ENCODE measurements at places on chromosomes 6 and 20.

- no peak for DNase-seq
- H3K27me3 ChIP-seq = no peaks in the 10 kb centered on the region
- no peak overlapping the region for H3K4me3 ChIP-seq
- H3K36me3 ChIP-seq = no peaks in the 10 kb centered on the region
- no peak overlapping the region for H3K27ac ChIP-seq
These were observed 170.6 kb downstream of the IBTK start for GRCh38 chr6:82076916-82077315.

GRCh38 chr20:5374171-5374570 is 57.4 kb upstream of the PROKR2 start:
- no peak overlapping the region for H3K4me3 ChIP-seq
- H3K27ac ChIP-seq = no peak overlapping the region
- DNase-seq = no peak
- H3K36me3 ChIP-seq = no peaks in the 10 kb centered on the region

GRCh38 chr6:16688436-16688835 is 72.8 kb downstream of the ATXN1 start:
- peak overlapping the region; percentile 66 for H3K4me3 ChIP-seq
- no peak for DNase-seq
- no peaks in the 10 kb centered on the region for H3K27me3 ChIP-seq
- H3K4me1 ChIP-seq = peaks cover 94% of the 10 kb centered on the region

- H3K27me3 ChIP-seq = no peaks in the 10 kb centered on the region
- no peak for DNase-seq
These were observed 96.0 kb downstream of the ADTRP start for GRCh38 chr6:11682561-11682975.

DNA sequence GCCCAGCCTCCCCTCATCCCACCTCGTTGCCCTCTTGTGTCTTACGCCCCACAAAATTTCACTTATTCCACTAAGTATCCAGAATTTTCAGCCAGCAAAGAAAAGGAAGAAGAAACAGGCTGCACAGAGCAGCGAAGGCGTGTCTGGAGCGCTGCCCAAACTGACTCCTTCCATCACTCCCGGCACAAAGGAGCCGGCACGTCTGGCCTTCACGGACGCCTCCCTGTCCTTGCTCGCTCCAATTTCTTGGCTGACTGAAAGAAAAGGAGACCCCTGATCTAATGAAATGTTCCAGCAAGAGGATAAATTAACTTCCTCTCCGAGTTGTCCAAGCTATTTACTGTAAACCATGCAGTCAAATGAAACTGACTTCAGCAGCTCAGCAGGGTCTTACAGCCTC is 152.3 kb upstream of the CDH4 start:
- H3K4me3 ChIP-seq = no peak overlapping the region
- no peak for DNase-seq
- H3K36me3 ChIP-seq = no peaks in the 10 kb centered on the region
- H3K4me1 ChIP-seq = no peaks in the 10 kb centered on the region
- no peak overlapping the region for H3K27ac ChIP-seq

DNA sequence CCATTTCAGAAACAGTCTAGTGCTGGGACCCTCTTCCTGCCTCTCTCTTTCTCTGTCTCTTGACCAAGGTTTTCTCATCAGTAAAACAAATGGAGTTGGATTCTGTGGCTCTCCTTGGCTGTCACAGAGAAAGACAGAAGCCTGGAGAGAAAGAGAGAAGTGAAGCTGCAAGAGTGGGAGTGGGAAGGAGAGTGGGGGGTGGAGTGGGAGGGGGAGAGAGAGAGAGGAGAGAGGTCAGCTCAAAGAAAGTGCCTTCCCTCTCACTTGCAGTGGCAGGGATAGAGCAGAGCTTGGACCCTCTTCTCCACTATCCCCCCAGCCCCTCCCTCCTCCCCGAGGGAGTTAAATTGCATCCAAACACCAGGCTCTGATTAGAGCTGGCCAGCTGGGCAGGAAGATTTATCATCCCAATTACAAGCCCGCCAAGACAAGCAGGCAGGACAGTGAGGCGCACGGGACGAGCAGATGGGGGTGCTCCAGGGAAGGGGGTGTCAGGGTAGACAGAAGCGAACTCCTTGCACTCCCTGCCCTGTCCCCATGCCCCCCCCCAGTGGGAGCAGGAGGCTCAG is 74.3 kb downstream of the CD40 start:
- DNase-seq = no peak
- H3K27ac ChIP-seq = no peak overlapping the region
- no peaks in the 10 kb centered on the region for H3K4me1 ChIP-seq
- H3K27me3 ChIP-seq = peaks cover 13% of the 10 kb centered on the region
- no peak overlapping the region for H3K4me3 ChIP-seq

DNA sequence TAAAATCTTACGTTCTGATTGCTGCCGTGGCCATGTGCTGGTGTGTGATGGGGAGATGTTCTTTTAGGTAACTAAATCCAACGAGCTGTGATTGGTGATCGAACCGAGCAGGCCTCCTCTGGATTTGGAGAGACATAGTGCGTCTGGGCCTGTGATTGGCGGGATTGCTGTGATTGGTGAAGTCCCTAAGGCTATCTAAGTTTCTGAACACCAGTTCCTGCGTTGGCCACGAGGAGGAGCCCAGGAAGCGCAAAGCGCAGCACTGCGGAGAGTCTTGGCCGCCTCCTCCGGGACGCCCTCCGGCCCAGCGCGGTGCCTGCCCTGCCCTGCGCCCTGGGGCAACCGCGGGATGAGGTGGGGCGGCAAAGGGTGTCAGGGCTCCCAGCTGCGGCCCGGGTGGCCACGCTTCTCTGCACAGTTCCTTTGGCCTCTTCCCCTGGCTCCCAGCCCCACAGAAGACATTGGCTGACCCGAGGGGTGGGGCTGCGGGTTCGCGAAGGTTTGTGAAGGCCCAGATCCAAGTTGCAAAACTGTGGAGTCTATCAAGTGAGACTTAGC is 33.0 kb downstream of the HNF4A start:
- H3K4me3 ChIP-seq = no peak overlapping the region
- no peak overlapping the region for H3K27ac ChIP-seq

- H3K27me3 ChIP-seq = no peaks in the 10 kb centered on the region
- H3K4me3 ChIP-seq = no peak overlapping the region
- no peak for DNase-seq
- H3K4me1 ChIP-seq = no peaks in the 10 kb centered on the region
- no peaks in the 10 kb centered on the region for H3K36me3 ChIP-seq
- no peak overlapping the region for H3K27ac ChIP-seq
These were observed 132.6 kb upstream of the MTHFD1L start for GRCh38 chr6:150732765-150733539.

GRCh38 chr6:65157025-65157424 is 550.0 kb downstream of the EYS start:
- DNase-seq = no peak
- no peaks in the 10 kb centered on the region for H3K27me3 ChIP-seq
- no peak overlapping the region for H3K4me3 ChIP-seq
- H3K36me3 ChIP-seq = no peaks in the 10 kb centered on the region

GRCh38 chr6:32154514-32155161 is 697 bp downstream of the PPT2 start:
- peaks cover 12% of the 10 kb centered on the region for H3K27me3 ChIP-seq
- H3K4me1 ChIP-seq = peaks cover 45% of the 10 kb centered on the region
- H3K27ac ChIP-seq = peak overlapping the region; percentile 89
- peaks cover 16% of the 10 kb centered on the region for H3K36me3 ChIP-seq
- peak overlapping the region; percentile 93 for H3K4me3 ChIP-seq
- DNase-seq = peak; percentile 61

Measured in activated naive CD8-positive, alpha-beta T cell treated with anti-CD3 and anti-CD28 coated beads, Interleukin-2, amount 50 U/mL, for 24 hours (primary cell).